ENCODE measurements at places on chromosomes 7 and 10. TPM values are rescaled to one million over a fixed set of nuclear protein-coding genes. Genes with fewer than 3 reads are reported as not detected.

CWF19L1 gene
- total RNA-seq = 21.1 TPM

FAM25G gene
- total RNA-seq = not detected

CARD11 gene
- 1.3 TPM for total RNA-seq

FAM20C gene
- 14.0 TPM for total RNA-seq

ADAM8 gene
- 2.9 TPM for total RNA-seq

PODXL gene
- 125 TPM for total RNA-seq

INA gene
- total RNA-seq = 0.59 TPM

PRKG1 gene
- 69.4 TPM for total RNA-seq

C7orf57 gene
- not detected for total RNA-seq

JMJD1C gene
- 129 TPM for total RNA-seq

Measured in thyroid gland (tissue), 4 donors.